Left forelimb (tissue), 1 donor: ENCODE measurements at places on chromosomes 3 and 15.

DNA sequence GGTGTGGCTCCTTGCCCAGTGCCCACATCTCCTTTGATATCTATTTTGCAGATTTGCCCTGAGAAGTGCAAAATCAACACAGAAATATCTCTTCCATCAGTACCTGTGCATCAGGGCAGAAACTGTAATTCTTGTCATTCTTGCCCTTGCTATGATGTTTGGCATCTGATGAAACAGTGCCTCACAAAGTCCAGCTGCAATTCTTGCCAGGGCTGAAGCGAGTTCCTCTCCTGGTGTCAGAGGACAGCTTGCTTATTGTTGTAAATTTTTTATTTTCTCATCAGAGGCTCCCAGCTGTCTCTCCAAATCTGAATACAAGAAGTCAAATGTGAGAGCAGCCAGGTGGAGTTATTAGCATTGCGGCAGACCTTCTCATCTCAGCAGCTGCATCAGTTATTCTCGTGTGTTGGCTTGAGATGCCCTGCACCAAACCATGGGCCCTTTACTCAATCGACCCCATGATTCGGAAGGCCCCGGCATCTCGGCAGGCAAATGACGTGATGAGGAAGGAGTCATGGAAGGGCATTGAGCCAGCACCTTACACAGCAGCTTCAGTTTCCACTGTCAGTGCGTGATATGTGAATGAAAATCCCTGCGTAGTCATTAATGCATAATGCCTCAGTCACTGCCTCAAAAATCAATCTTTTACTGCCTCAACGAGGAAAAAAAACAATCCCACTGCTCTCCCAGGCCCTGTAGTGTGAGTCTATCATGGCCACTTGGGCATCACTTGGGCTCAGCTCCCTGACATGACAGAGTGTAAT is 93.4 kb downstream of the CCNL1 start:
- DNase-seq, result no peak

- DNase-seq, result no peak
Measured at GRCh38 chr3:22091329-22091728, 340.3 kb upstream of the ZNF385D start.

DNA sequence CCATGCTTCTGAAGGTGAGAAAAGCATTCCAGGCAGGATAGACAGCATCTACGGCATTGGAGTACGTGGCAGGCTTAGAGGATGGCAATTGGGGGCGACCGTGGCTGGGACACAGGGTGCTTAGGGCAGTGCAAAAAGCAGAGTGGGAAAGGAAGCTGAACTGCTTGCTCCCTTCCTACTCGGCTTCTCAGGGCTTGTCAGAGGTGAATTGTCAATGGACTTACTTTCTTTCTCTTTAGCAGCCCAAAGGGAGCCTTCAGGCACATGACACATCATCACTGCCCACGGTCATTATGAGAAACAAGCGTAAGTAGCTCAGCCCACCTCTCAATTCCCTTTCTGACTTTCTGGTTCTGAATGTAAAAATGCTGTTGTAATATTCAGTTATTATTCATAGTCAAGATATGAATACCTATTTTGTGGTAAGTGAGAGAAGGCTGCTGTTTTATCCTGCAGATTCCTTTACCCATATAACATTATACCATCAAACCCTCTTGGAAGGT is 84.3 kb downstream of the KLHL25 start:
- DNase-seq, result no peak

DNA sequence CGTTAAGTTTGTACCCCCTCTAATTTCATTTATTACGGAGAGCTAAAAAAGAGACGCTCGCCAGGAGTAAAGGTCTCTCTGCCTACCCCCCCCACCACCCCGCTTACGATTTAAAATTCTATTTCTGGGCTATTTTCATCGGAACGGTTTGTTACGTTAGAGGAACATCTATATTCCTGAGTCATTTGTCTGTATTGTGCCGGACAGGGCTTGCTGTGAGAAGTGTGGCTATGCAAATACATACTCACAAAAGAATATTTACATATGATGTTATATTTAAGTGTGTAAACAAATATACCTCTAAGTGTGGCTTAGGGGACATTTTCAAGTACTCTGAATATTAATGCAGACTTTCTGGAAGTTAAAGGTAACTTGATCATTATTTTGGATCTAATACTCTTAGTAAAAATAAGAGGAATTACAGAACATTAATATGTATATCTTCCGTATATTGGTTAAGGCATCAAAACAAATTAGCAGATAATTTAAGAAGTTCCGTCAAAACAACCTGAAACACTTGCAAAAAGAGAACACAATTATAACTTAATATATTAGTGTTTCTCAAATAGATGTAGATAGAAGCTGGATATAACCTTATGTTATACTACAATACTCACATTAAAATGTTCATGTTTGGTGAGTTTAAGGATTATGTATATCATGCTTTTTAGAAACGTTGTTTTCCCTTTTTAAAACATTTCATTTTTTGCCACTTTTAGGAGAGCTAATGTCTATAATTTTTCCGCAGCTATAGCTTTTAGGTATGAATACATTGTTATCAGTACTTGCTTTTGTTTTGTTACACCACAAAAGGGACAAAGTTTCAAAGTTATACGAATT is 1.6 kb upstream of the SHOX2 start:
- no peak for DNase-seq

- DNase-seq, result no peak
Measured at GRCh38 chr3:113534365-113534764, 2.0 kb downstream of the SIDT1 start.

GRCh38 chr3:165404357-165405027 is 208.3 kb upstream of the SLITRK3 start:
- DNase-seq, result no peak

- DNase-seq, result no peak
Measured at GRCh38 chr3:15081960-15082664, 16.8 kb downstream of the RBSN start.

DNA sequence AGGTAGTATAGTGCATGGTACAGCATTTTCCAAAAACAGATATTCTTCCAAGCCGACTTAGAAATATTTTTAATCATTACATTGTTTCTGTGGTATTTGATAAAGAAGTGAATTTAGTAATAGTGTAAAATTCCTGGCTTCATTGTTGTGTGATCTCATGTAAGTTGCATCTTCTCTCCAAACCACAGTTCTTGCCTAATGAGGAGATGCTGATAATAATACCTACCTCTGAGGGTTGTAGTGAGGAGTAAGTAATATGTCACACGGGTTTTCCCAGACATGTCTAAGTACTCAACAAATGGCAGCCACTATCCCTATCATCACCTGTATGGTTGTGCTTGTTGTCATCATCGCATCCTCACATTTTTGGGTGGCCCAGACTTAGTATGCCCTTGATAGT is 167.3 kb downstream of the SLCO3A1 start:
- DNase-seq, result no peak

DNA sequence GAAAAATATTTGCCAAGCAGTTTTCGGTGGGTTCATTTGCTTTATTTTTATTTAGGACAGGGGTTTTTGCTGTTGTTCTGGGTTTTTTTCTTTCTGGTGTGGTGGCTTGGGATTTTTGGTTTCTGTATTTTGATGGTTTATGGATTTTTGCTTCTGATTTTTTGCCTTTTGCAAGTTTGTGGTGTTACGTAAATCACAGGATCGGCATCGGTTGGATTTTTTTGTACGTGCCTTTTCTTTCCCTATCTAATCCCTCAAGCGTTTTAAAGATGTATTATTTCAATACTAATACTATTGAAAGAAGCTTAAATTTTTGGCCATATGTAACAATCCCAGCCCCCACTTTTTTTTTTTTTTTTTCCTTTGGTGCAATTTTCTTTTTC is 782 bp upstream of the BCL6 start:
- DNase-seq, result no peak

DNA sequence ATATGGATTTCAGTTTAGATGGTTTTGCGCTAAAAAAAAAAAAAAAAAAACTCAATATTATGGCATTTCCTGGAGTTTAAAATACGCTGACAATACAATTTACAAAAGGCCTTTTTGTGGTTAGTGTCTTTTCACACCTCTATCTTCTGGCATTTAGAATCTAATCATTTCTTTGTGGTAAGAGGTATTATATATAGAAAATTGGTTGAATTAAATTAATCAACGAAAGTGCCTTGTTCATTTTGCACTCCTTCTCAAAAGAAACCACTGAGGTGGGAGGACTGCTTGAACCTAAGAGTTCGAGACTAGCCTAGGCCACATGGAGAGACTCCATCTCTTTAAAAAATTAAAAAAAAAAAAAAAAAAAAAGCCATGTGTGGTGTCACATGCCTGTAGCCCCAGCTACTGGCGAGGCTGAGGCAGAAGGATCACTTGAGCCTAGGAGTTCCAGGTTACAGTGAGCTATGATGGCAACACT is 90.0 kb upstream of the ICE2 start:
- no peak for DNase-seq

- DNase-seq, result no peak
Measured at GRCh38 chr3:186782542-186783057, 777 bp upstream of the EIF4A2 start.

DNA sequence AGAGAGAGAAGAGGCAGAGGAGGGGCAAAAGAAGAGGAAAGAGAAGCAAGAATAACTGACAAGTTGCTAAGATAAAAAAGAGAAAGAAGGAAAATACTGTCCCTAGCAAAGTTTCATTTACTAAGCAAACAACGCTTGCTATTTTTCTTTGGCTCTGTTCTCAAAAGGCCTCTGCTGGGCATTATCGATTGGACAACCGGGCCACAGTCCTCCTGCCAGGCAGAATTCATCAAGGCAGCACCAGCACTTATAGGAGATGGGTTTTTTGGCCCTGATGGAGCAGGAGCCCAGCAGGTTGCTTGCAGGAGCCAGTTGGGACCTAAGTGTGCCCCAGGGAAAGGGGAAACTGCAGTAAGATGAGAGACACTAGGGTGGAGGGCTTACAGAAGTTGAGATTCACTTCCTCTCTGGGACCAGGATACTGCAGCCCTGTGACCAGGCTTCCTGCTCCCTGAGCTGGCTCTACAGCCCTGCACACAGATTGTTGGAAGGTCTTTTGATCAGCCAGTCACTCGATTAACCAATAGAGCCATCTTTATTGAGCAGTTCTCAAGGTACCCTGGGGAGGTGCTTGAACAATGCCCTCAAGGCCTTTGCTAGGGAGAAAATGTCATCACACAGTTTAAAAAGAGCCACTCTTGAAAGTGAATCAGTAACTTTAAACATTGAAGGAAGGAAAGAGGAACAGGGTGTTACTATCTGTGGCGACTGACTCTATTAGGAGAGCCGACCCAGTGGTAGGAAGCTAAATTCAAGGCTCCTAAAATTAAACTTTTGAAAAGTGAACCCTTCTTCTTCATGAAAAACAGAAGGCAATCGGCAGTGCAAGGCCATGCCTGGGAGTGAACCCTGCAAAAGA is 28.8 kb upstream of the GLCE start:
- DNase-seq, result no peak

DNA sequence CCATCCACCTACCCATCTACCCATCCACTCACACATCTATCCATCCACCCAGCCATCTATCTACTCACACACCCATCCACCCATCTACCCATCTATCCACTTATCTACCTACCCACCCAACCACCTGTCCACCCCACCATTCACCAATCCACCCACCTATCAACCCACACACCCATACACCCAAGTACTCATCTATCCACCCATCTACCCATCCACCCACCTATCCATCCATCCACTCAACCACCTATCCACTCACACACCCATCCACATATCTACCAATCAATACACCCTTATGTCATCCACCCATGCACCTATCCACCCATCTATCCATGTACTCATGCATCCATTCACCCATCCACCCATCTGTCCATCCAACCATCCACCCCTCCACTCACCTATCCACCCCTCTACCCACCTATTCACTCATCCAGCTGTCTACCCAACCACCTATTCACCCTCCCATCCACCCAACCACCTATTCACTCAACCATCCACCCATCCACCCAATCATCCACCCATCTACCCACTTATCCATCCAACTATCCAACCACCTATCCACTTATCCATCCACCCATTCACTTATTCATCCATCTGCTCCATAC is 109.8 kb downstream of the CHSY1 start:
- DNase-seq, result no peak

- DNase-seq, result no peak
Measured at GRCh38 chr15:98651036-98651481, 2.7 kb downstream of the IGF1R start.
